ENCODE measurements at places on chromosomes 4 and X. TPM values are rescaled to one million over a fixed set of nuclear protein-coding genes. Genes with fewer than 3 reads are reported as not detected.
A peak's percentile ranks its signal among the peaks of the same experiment; 100 is the strongest.

DNA sequence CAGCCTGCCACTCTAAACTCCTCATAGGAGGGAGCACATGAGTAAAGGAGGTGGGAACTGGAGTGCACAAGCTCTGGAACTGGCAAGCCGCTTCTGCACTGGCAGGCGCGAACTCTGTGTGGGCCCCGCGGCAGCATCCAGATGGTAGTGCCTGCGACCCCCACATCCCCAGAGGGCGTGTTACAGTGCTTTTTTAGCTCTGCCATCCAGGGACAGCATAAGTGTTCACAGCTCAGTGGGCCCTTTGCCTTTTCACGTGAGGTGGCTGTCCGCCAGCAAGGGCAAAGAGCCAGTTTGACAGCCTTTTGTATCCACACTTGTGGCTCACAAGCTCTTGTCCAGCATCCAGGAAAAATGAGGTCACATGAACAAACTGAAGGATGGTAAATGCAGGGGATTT, 581.6 kb upstream of the DIAPH2 start:
- DNase-seq = no peak

DNA sequence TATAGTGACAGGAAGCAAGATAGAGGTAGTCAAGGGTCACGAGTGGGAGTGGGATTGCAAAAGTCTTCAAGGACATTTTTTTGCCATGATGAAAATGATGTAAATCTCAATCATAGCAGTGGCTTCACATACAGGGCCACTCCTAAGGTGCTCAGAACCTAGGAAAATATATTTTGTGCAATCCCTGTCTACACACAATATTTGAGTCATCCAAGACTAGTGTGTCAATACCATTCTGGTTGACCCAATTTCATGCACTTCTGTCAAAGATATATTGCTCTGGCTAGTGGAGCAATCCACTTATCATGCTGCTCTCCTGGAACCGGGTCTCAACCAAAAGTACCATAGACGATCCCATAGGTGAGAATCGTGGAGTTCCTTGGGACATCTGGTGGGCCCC, 24.2 kb upstream of the XPNPEP2 start:
- no peak for DNase-seq

- DNase-seq = no peak
These were observed 375.6 kb downstream of the PDGFC start for GRCh38 chr4:156596026-156596425.

DNA sequence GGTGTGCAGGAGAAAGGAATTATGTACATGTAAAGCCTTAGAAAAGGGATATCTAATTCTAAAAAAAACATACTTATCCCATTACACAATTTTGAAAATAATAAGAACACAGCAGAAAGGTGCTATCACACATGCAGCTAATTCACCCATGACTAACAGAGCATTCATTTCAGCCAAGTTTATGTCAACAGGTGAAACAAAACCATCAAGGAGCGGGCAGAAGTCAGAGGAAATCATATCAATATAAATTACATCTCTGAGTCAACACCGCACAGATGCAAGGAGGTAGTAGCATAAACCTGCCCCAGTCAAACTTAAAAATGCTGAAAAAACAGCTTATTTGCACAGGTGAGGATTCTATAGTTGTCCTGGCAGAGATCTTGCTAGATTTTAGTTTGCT, 197.9 kb downstream of the PRDM5 start:
- DNase-seq = no peak

- no peak for DNase-seq
These were observed 11.0 kb downstream of the SH3BP2 start for GRCh38 chr4:2803624-2804448.

DNA sequence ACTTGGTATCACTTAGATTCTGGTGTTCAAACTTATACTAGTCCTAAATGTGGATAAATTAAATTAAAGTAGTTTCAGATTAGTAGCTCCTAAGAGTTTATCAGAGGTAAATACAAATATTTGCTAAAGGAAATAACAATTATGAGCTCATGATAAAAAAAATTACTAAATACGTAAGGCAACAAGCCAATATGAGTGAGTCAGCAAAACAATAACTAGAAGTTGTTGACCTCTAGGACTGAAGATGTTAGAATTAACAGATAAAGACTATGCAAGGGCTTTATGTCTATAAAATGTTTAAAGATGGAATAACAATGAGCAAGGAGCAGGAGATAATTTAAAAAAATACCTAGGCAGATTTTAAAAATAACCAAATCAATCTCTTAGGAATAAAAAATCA, 195.8 kb downstream of the CLCN4 start:
- DNase-seq = no peak

- no peak for DNase-seq
These were observed 130.9 kb upstream of the RPS6KA3 start for GRCh38 chrX:20397587-20397986.

GRCh38 chr4:44738615-44739014, 12.3 kb upstream of the GNPDA2 start:
- DNase-seq = no peak

DNA sequence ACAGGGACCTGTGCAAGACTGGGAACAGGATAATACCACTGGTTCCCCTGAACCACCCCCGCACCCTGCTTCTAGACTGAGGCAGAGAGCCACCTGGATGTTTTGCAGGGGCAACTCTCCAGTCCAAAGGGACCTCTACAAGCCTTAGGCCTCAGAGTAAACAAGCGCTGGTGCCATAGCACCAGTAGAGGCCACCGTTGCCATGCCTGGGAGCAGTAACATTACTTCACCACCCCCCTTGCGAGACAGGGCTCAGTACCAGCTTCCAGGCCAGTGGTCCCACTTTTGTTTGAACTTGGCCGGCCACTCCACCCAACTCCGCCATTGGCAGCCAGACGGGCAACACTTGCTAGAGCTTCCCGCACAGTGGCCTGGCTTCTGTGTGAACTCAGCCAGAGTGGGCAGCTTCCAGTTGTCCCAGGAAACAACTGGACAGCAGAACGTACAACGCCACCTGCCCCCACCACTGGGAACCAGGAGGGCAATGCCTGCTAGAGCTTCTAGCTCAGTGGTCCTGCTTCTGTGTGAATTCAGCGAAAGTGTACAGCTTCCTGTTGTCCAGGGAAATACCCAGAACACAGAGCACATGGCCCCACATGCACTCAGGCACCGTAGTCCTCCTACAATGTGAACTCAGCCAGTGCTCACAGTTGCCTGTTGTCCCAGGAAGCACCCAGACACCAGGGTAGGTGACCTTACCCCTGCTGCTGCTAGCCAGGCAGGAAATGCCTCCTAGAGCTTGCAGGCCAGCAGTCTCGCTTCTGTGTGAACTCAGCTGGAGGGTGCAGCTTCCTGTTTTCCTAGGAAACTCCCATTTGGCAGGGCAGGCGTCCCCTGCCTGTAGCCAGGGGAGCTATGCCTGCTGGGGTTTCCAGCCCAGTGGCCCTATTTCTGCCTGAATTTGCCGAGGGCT, 39.9 kb upstream of the PCDH19 start:
- no peak for DNase-seq

GRCh38 chr4:170818786-170819185, 729.0 kb upstream of the AADAT start:
- no peak for DNase-seq

GRCh38 chr4:13159041-13159620, 325.0 kb downstream of the RAB28 start:
- peak; percentile 58 for DNase-seq

GRCh38 chrX:274904-275475, 6.2 kb upstream of the PLCXD1 start:
- no peak for DNase-seq

GRCh38 chr4:131426023-131426758, 1722.9 kb upstream of the PCDH10 start:
- no peak for DNase-seq

DNA sequence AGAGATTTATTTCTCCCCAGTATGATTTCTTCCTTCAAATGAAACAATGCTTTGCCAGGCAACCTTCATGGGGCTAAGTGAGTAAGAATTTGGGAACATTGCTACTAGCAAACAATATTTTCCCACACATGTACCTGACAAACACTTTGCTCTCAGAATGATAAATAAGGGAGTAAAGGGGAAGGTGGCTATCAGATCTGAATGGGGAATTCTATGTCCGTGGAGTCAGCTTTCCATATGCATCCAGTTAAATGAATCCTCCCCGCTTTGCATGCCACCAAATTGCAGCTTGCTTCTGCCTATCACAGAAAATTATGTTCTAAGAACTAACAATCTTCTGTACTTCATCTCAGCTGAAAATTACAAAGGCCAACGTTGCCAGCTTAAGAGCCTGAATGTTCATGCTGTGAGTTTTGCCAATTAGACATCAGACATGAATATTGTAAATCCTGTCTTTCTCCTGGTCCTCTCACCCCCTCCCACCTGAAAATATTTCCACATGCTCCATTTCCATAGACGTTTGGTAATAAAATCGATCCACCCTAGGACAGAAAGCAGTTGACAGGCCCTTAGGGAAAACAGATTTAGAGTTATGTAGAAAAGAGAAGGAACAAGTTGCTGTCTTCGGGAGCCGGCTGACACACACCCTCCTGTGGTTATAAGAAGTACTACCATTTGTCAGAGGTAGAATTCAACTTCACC, 6.3 kb downstream of the MEPE start:
- peak; percentile 37 for DNase-seq

DNA sequence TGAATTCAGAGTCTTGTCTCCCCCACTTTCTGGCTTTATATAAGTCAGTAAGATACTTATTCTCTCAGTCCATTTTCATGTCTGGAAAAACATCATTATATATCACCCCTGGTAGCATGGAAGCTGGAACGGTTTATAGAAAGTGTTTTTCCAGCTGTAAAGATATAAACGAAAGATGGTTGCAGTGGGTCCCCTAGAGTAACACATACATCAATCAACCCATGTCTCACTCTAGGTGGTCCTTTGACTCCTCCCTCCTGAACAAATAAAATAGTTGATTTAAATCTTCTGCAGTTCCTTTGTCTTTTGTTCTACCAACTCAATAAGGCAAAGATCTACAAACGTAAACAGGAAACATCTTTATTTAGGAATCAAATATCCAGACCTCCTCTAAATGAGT, 1306.1 kb upstream of the TENM3 start:
- DNase-seq = no peak

- DNase-seq = no peak
These were observed 609.2 kb downstream of the SPOCK3 start for GRCh38 chr4:166625018-166625637.

GRCh38 chrX:100731441-100732281, at the start of gene SYTL4:
Gene SYTL4, minus strand, starts transcription at chrX:100732121. Its CDS starts 30,084 bp downstream, at chrX:100702037.
- DNase-seq = no peak

- DNase-seq = peak; percentile 50
These were observed 112.4 kb downstream of the BMPR1B start for GRCh38 chr4:94870146-94870545.

The POU3F4 gene
- not detected for total RNA-seq

The TREX2 gene
- 1.8 TPM for total RNA-seq

The FGF13 gene
- total RNA-seq = 4.6 TPM

The PPP2R3B gene
- 14.7 TPM for total RNA-seq

The LEF1 gene
- total RNA-seq = 1.8 TPM

The GPC4 gene
- 2.8 TPM for total RNA-seq

The ARHGAP10 gene
- 35.8 TPM for total RNA-seq

The HTN1 gene
- not detected for total RNA-seq

The ADH7 gene
- total RNA-seq = not detected

The BTK gene
- not detected for total RNA-seq

The TMPRSS11D gene
- total RNA-seq = not detected

The TLR1 gene
- total RNA-seq = 1.3 TPM

The VSIG4 gene
- total RNA-seq = not detected

The VEGFC gene
- 67.2 TPM for total RNA-seq

The SMPX gene
- total RNA-seq = not detected

The RBMXL3 gene
- not detected for total RNA-seq

The CSN1S1 gene
- total RNA-seq = not detected
